ENCODE measurements at places on chromosomes 2 and 18. TPM values are rescaled to one million over a fixed set of nuclear protein-coding genes. Genes with fewer than 3 reads are reported as not detected.

DNA sequence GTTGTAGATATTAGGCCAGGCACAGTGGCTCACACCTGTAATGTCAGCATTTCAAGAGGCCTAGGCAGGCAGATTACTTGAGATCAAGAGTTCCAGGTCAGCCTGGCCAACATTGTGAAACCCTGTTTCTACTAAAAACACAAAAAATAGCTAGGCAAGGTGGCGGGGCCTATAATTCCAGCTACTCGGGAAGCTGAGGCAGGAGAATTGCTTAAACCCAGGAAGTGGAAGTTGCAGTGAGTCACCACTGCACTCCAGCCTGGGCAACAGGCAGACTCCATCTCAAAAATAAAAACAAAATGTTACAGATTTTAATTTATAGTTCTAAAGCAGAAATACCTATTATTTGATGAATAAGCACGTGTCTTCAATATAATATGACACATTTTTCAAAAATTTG lies 65.6 kb upstream of the UBXN4 start:
- DNase-seq, result no peak

DNA sequence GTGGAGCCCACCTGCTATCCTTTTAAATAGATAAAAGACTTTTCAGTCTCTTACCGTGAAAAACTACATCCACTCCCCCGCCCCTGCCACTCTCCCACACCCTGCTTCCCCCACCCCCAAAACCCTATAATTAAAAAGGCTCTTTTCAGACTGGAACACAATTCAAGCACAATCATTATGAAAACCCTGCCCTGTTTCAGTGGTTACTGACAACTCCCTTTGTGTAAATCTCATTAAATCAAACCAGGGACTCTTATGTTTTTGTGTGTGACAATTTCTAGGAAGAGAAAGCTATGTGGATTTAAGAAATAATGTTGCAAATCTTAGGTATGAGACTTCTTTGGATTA lies 21.0 kb upstream of the ZNF532 start:
- DNase-seq, result no peak

GRCh38 chr2:70887550-70888246 lies 48.0 kb upstream of the ATP6V1B1 start:
- DNase-seq, result no peak

GRCh38 chr2:165253178-165253577 lies 14.0 kb downstream of the SCN2A start:
- no peak for DNase-seq

GRCh38 chr2:170582751-170583463 lies 132.2 kb upstream of the SP5 start:
- no peak for DNase-seq

GRCh38 chr2:125312342-125312741 lies 1287.3 kb downstream of the CNTNAP5 start:
- DNase-seq, result no peak

DNA sequence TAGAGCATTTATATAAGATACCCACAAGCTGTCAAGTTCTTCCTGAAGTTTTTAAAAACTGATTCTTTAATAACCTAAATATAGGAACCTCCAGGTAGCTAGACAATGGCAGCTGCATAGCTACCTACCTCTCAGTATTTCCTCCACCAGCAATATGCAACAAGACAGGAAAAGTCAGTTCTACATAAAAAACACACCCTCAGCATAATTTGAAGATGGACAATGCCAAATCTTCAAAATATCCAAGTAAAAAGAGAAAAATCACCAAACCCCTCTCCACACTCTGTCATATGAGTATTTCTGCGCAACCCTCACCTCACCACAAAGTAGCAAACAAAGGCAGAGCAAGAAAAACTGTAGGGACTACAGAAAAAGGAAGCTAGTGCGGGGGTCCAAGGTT lies 51.4 kb downstream of the GTF3C3 start:
- no peak for DNase-seq

DNA sequence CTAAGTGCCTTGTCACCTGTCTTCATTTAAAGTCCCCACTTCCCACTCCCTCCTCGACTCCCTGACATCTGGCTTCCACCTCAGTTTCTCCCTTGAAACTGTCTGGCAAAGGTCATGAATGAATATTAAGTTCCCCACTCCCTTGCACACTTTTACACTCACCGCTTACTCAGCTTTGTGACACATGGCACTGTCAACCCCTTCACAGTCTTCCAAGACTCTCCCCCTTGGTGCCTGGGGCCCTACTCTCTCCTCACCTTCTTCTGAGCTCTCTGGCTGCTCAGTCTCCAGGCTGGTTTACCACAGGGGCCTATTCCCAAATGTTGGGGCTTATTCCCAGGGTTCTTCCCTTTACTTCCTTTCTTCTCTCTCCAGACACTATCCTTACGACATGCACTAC lies 17.9 kb upstream of the PTPN4 start:
- no peak for DNase-seq

DNA sequence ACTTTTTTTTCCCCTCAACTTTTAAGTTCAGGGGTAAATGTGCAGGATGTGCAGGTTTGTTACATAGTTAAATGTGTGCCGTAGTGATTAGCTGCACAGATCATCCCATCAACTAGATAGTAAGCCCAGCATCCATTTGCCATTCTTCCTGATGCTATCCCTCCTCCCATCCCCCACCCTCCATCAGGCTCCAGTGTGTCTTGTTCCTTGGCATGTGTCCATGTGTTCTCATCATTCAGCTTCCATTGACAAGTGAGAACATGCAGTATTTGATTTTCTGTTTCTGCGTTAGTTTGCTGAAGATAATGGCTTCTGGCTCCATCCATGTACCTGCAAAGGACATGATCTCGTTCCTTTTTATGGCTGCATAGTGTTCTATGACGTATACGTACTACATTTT lies 47.2 kb upstream of the STON1 start:
- DNase-seq, result no peak

DNA sequence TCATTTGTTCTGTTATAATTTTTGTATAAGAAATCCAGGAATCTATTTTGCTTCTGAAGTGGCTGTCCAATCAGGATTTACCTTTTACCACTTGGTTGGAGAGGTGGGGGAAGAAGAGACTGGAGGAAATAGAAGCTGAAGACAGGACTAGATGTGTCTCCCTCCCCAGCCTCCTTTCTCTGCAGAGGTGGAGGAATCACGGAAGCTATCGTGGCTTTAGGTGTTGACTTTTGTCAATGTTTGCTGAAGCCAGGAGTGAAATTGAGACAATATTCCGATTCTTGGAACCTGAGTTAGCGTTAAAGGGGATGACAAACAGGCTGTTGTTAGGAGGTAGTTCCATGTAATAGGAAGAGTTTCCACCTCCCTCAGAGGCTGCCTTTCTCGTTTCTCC lies 43.5 kb downstream of the PDCL3 start:
- no peak for DNase-seq

GRCh38 chr18:71597219-71597618 lies 946.9 kb downstream of the CBLN2 start:
- DNase-seq, result no peak

DNA sequence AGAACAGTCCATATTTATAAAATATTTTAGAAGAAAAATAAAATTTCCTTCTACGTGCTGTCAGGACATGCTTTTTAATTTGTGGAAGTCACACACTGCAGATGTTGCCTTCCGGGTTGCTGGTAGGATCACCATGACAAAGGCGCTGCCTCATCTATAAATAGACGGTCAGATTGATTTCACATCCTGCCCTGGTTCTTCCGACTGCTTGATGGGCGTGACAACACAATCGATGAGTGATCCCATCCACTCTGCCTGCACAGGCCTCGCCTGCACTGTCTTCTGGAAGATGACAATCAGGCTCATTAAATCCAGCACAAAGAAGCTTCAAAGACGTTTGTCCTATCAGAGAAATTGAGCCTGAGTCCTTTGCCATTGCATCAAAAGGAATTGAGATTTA lies 318.9 kb upstream of the TRIB2 start:
- no peak for DNase-seq

- no peak for DNase-seq
Measured at GRCh38 chr18:22778996-22779395, 154.1 kb upstream of the RBBP8 start.

DNA sequence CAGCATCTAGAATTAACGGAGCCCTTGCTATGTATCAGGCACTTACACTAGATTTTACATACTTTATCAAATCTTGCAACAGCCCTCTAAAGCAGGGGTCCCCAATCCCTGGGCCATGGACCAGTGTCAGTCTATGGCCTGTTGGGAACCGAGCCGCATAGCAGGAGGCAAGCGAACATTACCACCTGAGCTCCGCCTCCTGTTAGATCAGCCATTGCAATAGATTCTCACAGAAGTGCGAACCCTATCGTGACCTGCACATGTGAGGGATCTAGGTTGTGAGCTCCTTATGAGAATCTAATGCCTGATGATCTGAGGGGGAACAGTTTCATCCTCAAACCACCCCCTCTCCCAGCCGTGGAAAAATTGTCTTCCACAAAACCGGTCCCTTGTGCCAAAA lies 13.4 kb downstream of the DNAJB2 start:
- no peak for DNase-seq

- DNase-seq, result peak; percentile 5
Measured at GRCh38 chr2:61707984-61708852, 145.6 kb downstream of the FAM161A start.

DNA sequence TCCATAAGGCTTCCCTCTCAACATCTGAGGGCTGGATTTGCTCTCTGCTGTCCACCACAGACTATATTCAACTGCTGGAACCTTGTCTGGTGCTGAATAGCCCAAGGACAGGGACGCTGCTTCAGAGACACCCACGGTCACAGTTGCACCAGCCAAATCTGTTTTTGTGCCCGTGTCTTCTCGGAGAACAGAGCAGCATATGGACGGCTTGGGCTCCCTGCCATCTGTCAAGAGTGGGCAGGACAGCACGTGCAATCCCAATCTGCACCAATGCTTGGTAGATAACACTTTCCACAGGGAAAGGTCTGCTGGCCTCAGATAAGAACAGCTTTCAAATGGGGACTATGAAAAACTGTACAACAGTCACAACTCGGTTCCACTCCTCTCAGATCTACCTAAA lies 466.1 kb downstream of the TGIF1 start:
- DNase-seq, result no peak

DNA sequence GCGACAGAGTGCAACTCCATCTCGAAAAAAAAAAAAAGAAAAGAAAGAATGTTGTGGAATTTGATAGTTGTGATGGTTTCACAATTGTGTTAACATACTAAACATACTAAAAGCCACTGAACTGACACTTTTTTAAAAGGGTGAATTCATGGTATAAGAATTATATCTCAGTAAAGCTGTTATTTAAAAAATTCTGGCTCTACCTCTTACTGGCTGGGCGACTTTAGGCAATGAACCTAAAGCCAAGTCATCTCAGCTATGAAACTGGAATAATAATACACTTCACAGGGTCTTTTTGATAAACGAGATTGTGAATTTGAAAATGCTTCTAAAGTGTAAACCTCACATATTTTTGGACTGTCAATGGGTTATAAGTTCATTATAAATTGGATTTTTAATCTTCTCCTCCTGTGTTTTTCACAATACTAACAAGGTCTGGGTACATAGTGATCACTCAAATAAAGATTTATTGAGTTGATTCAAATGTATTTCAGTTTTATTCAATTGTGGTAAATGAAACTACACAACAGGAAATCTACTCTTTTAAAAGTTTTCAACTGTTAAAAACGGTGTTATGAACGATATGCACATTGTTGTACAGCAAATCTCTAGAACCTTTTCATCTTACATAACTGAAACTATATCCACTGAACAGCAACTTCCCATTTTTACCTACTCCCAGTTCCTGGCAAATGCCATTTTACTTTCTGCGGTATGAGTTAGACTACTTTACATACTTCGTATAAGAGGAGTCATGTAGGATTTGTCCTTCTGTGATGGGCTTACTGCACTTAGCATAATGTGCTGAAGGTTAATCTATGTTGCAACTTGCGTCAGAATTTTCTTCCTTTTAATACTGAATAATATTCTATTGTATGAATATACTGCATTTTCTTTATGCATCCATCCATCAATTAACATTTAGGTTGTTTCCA lies 43.0 kb upstream of the GTF2A1L start:
- DNase-seq, result no peak

GRCh38 chr2:196586511-196586991 lies 53.0 kb upstream of the CCDC150 start:
- no peak for DNase-seq

DNA sequence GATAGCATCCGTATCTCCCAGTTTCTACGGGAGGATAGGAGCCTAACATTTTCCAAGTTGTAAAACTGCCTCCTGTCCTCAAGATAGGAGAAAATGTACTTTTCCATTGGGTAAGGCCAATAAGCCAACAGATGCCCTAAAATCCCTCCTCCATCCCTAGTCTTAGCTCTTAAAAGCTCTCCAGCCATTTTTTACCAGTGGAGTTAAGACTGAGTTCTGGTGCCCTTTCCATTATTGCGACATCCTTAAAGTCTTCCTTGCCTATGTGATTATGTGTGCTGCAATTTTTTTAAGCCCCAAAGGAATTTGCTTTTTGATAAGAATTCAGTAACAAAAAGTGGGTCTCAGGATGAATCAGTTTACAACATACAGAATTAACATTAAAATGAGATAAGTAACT lies 33.0 kb downstream of the LINC00305 start:
- DNase-seq, result no peak

DNA sequence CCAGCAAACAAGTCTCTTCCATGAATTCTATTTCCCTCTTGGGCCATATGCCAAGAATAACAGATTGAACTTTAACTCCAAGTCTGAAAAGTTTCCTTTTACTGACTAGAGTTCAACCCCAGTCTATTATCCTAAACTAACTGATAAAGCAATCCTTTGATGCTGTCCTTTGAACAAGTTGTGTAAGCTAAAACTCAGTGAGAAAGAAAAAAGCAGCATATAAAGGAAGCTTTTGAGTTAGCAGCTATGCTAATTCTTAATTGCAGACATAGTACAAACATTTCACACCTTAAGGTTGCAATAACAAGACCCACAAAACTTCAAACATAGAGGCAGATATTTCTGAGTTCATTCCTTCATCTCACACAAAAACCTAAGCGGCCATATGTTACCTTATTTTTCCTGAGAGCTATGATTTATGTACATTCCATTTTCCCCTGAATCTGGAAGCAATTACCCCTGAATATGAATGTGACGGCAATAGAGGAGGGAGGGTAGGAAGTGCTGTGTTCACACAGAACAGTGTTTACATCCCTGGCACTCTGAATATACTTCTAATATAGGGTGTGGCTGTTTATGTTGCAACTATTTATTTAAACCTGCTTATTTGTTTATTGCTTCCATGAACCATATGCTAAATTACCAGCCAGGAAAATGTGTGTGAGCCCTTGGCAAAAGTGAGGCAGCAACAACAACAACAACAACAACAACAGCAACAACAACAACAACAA lies 180.6 kb downstream of the IRS1 start:
- DNase-seq, result peak; percentile 53

GRCh38 chr18:75723521-75724340 lies 296.2 kb upstream of the SMIM21 start:
- DNase-seq, result no peak

- DNase-seq, result peak; percentile 9
Measured at GRCh38 chr18:24176727-24177416, 38.0 kb downstream of the CABYR start.

KLHL14 gene
- 28.1 TPM for polyA plus RNA-seq

FAM110C gene
- 10.6 TPM for polyA plus RNA-seq

ALPG gene
- polyA plus RNA-seq, result not detected

SMC6 gene
- polyA plus RNA-seq, result 38.0 TPM

REG3G gene
- polyA plus RNA-seq, result not detected

IL1A gene
- polyA plus RNA-seq, result not detected

DIPK1C gene
- 0.37 TPM for polyA plus RNA-seq

PRSS56 gene
- not detected for polyA plus RNA-seq

LIMS4 gene
- polyA plus RNA-seq, result 0.96 TPM

MYO3B gene
- polyA plus RNA-seq, result 9.0 TPM

CAPN14 gene
- 0.04 TPM for polyA plus RNA-seq

CXCR2 gene
- polyA plus RNA-seq, result 0.15 TPM

Measured in right renal cortex interstitium (tissue), 3 donors.